ENCODE measurements at places on chromosomes 16 and 17. TPM values are rescaled to one million over a fixed set of nuclear protein-coding genes. Genes with fewer than 3 reads are reported as not detected.

DNA sequence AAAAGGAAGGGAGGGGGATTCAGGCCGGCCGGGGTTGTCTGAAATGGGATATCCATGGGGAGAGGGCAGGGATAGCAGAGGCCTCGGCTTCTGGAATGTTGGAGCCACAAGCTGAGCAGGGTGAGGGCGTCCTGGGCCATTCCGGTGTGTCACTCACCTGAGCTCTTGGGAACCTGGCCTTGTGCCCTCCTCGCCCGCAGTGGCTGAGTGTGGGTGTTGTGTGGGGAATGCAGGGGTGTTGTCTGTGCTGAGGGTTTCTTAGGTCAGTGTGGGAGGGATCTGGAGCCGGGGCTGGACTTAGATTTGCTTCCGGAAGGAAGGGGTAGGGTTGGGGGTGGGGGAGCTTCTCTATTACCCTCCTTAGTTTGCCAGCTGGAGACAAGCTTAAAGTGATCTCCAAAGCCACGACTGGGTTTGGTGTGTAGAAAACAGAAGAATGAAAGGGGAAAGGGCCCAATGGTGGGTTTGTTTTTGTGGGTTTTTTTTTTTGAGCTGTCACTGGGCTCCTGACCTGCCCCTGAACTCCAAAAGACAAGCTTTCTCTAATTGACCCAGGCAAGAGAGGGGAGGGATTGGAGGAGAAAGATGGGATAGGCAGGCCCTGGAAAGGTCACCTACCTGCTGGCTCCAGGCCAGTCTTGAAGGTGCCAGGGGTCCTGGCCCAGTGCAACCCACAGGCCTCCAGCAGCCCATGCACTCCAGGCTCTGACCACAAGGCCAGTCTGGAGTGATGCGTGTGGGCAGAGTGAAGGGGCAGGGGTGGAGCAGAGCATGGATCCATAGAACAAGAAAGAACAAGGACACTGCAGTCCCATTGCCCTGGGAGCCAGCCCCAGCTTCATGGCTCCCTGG is at the start of gene SULT1A2:
SULT1A2 (minus strand) TSS at position 211 of the 852 bp plus-strand sequence. CDS start 1,120 bp downstream, outside the sequence.
- no peak for DNase-seq

GRCh38 chr17:62687997-62688396 is 60.5 kb downstream of the MRC2 start:
- no peak for DNase-seq

- DNase-seq, result no peak
Observed at GRCh38 chr17:77854759-77855745, 103.5 kb upstream of the TNRC6C start.

DNA sequence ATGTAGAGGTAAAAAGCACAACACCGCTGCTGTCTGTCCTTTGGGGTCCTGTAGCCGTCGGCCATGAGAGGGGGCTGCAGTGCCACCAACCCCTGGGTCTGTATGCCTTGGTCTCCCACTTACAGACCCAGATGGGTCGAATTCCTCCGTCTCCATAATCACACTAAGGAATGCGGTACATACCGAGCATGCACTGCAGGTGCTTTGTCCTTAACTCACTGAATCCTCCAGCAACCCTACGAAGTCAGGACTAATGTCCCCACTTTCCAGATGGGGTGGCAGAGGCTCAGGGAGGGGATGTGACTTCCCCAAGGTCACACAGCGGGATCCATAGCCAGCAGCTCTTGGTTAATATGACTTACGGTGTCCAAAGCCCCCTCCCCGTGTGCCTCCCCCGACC is 219.9 kb upstream of the CIBAR2 start:
- no peak for DNase-seq

The NRN1L gene
- total RNA-seq, result 1.2 TPM

The DNAAF8 gene
- 0.68 TPM for total RNA-seq

The TSPOAP1 gene
- total RNA-seq, result 45.8 TPM

DNA sequence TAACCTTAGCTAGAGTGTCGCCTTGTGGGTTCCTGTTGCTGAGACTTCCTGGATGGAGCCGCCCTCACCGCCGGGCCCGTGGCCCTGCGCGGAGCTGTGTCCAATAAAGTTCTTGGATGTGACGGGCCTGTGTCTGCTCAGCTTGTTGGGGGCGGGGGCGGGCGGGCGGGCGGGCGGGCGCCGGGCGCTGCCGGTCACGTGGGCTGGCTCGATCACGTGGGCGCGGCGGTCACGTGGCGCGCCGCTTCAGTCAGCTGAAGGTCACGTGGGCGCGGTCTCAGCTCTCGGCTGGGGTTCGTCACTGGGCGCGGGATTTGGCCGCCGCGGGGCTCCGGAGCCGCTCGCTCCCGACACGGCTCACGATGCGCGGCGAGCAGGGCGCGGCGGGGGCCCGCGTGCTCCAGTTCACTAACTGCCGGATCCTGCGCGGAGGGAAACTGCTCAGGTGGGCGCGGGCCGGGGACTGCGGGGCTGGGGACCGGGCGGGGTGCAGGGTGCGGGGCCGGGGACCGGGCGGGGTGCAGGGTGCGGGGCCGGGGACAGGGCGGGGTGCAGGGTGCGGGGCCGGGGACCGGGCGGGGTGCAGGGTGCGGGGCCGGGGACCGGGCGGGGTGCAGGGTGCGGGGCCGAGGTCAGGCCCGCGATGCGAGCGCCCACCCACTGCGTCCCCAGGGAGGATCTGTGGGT is at the start of gene AMDHD2:
AMDHD2 (plus strand) TSS at position 275 of the 687 bp plus-strand sequence; CDS start at position 363, 88 bp downstream.
- DNase-seq, result peak; percentile 93

The ATP1B2 gene
- not detected for total RNA-seq

The CASKIN1 gene
- 0.63 TPM for total RNA-seq

DNA sequence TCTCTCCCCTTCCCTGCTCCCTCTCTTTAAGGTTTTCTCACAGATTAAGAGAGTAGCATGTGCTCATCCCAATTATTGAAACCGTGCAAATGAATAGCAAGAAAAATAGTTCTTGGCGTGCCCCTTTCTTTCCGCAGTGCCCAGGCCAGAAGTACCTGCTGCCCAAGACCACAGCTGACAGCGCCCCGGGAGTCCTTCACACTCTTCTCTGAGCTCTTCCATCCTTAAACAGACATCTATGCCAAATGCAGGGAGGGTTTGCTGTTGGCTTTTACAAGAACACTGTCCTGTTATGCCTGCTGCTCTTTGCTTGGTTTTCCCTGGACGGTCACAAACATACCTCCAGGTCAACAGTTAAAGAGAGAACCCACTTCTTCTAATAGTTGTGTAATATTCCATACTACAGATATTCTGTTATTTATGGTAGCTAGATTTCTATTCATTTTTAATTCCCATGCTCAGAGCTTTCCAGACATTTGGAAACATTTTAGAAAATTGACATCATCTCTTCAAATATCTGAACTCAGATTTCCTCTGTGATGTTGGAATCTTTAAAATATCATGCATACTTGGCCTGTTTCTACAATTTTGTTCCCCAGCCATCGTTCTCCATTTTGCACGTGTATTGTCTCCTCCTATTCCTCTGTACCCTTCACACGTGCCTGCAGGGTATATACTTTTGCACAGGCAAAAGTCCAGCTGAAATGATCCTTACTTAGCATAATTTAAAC is 416.7 kb downstream of the WWOX start:
- no peak for DNase-seq

The SOST gene
- total RNA-seq, result not detected

- no peak for DNase-seq
Observed at GRCh38 chr17:82396601-82397435, 21.3 kb upstream of the HEXD start.

DNA sequence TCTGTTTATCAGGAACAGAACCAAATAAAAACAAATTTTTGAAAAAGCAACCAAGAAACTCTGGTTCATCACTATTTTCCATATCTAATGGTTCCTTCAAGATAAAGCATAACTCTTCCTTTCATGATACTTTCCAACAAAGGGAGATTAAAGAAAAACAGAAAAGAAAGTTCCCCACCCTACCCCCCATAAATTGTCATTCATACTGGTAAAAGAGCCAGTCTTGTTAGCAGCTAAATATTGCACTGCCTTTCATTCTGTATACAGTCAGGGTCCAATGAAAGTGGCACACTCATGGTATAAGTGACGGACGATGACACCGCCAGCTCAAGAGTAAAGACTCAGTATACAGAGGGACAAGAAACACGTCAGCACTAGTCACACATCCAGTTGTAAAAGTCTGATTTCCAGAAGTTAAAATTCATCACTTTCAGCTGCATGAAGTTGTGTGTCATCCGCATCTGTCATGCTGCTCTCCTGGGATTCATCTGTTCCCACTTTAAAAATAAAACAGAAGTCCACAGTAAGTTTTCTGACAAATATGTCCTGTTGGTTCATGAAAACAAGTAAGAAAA is 68.5 kb downstream of the CDC27 start:
- no peak for DNase-seq

DNA sequence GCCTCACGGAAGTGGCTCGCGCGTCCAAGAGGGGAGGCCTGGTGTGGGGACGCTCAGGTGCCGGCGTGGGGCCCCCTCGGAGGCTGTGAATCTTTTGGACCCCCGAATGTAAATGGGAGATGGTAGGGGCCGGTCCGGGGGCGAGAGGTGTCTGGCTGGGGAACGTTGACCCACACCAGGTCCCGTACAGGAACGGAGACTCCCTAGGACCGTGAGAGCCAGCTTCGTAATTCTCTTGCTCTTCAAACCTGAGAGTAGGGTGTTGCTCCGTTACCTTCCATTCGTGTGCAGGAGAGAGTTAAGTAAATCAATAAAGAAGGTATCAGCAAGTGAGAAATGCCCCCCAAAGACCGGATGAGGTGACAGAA is 481 bp downstream of the LYRM1 start:
- DNase-seq, result no peak

DNA sequence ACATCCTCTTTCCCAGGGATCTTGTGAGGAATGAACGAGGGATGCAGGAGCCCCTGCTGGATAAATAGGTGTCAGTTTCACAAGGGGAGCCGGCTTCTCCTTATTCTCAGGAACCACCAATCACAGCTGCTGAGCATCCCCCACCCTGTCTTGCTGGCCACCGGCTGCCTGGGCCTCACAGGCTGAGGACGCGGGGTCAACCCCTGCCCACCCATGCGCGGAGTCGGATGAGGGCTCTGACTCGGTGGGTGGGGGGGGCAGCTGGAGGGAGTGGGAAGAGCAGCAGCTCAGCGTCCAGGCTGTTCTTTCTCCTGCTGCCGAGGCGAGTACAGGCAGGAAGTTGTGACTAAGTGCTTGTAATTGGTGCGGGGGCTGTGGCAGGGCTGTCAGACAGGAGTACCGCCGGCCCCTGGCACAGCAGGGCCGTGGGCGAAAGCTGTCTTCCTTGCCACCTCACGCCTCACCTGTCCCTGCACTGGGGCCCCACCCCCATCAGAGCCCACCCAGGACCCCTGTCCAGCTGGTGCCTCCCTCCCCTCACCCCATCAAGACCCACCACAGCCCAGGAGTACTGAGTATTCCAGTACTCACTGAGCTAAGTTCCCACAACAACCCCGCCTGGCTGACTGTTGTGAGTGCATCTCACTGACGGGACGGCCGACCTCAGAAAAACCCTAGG is 11.0 kb upstream of the DPEP1 start:
- DNase-seq, result peak; percentile 58

- DNase-seq, result no peak
Observed at GRCh38 chr17:4788159-4788806, 481 bp upstream of the GLTPD2 start.

The ANKRD40CL gene
- not detected for total RNA-seq

The DNAJA3 gene
- 61.4 TPM for total RNA-seq

All from activated CD8-positive, alpha-beta T cell treated with anti-CD3 and anti-CD28 coated beads, Interleukin-2, amount 10 ng/mL, durations not matched to agents 7 days and 5 days (primary cell).